ENCODE measurements at places on chromosomes 5 and 9.

GRCh38 chr9:17318821-17319320, 184.0 kb downstream of the CNTLN start:
- DNase-seq = no peak
- no peak overlapping the region for H3K4me3 ChIP-seq
- no peaks in the 10 kb centered on the region for H3K36me3 ChIP-seq

GRCh38 chr5:14995229-14995628, 123.7 kb upstream of the ANKH start:
- H3K36me3 ChIP-seq = no peaks in the 10 kb centered on the region
- no peak overlapping the region for H3K4me3 ChIP-seq
- H3K27me3 ChIP-seq = no peaks in the 10 kb centered on the region
- no peak overlapping the region for H3K27ac ChIP-seq
- no peak for DNase-seq

GRCh38 chr5:91038180-91038808, 344.8 kb downstream of the ARRDC3 start:
- no peaks in the 10 kb centered on the region for H3K27me3 ChIP-seq
- no peaks in the 10 kb centered on the region for H3K36me3 ChIP-seq

GRCh38 chr5:79133121-79133656, 21.6 kb downstream of the BHMT start:
- peak overlapping the region; percentile 58 for H3K27ac ChIP-seq
- H3K27me3 ChIP-seq = no peaks in the 10 kb centered on the region
- H3K4me1 ChIP-seq = peaks cover 10% of the 10 kb centered on the region
